Activated CD8-positive, alpha-beta memory T cell treated with anti-CD3 and anti-CD28 coated beads for 1 hour (primary cell): ENCODE measurements at places on chromosomes 11 and 22.

GRCh38 chr11:108895579-108896480 is 231.0 kb downstream of the DDX10 start:
- DNase-seq = no peak

GRCh38 chr11:19445771-19446170 is 205.0 kb upstream of the E2F8 start:
- DNase-seq = no peak

DNA sequence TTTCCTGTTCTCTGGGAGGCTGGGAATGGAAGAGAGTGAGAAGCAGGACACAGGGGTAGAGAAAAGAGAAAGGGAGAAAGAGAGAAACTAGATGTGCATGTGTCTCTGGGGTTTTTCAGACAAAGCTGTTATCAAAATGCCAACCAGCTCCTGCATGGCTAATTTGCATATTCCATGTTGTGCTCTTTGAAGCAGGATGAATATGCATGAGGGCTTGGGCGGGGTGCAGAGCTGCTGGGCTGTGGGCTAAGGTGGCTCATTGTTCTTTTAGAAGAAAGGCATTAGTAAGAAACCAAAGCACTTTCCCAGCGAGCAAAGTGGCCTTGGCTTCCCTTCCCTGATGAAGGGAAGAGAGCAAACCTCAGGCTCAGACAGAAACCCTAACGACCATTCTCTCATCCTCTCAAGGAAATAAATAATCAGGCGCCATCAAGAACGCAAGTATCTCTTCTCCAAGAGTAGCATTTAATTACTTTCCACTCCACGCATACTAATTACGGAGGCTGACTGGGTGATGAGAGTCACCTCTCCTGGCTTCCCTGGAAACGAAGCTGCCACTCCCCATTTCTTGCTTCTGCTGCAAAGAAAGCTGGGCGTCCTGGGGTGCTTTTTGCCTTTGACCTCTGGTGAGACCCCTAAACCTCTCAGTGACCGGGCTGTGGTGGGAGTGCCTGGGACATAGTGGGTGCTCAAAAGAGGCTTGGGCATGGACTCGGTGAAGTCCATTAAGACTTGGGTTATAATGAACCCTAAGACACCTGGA is 54.2 kb downstream of the FEZ1 start:
- no peak for DNase-seq

DNA sequence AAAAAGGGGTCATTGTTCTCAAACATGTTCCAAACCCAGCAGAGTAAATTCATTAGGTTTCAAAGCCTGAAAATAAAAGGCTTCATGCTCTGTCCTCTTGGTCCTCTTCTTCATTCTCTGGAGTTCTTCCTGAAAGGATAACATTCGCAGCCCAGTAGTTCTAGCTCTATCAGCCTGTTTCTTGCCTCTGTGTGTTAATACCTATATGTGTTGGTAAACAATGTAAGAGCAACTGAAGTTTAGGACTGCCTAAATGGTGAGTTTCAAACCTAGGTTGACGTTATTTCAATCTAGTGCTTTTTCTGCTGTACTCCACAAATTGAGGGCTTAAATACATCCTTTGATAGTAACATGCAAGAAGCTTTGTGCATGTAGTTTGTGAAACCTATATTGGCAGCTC is 9.4 kb downstream of the AASDHPPT start:
- DNase-seq = no peak

GRCh38 chr11:3622521-3622920 is 19.3 kb downstream of the ART5 start:
- no peak for DNase-seq

- DNase-seq = no peak
Observed at GRCh38 chr11:79428406-79428805, 12.4 kb downstream of the TENM4 start.

- no peak for DNase-seq
Observed at GRCh38 chr11:112523477-112523876, 262.8 kb upstream of the PLET1 start.
